ENCODE measurements at places on chromosomes 6 and 20.
A peak's percentile ranks its signal among the peaks of the same experiment; 100 is the strongest.

DNA sequence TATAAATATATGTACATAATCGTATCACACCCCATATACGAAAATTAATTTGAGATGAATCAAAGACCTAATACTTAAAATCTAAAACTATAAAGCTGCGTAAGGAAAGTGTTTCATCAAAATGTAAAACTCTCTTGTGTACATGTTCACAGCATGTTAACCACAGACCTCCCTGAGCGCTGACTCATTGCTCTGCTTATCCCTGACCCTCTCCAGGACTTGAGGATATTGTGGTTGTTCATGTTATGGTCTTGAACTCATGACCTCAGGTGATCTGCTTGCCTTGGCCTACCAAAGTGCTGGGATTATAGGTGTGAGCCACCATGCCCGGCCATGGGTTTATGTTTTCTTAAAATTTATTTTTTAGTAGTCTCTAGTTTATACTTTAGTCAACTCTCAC, 14.2 kb downstream of the FAM83B start:
- DNase-seq: peak; percentile 53

- no peak for DNase-seq
Observed at GRCh38 chr6:150537491-150537890, 62.2 kb upstream of the PLEKHG1 start.

GRCh38 chr6:21556968-21557721, 36.4 kb upstream of the SOX4 start:
- no peak for DNase-seq

GRCh38 chr20:46293084-46293483, 15.2 kb downstream of the CDH22 start:
- no peak for DNase-seq

GRCh38 chr6:6998194-6998569, 109.6 kb upstream of the RREB1 start:
- no peak for DNase-seq

- no peak for DNase-seq
Observed at GRCh38 chr20:59647271-59647670, 42.9 kb downstream of the PHACTR3 start.

GRCh38 chr6:144690133-144690532, 405.0 kb downstream of the UTRN start:
- DNase-seq: no peak

DNA sequence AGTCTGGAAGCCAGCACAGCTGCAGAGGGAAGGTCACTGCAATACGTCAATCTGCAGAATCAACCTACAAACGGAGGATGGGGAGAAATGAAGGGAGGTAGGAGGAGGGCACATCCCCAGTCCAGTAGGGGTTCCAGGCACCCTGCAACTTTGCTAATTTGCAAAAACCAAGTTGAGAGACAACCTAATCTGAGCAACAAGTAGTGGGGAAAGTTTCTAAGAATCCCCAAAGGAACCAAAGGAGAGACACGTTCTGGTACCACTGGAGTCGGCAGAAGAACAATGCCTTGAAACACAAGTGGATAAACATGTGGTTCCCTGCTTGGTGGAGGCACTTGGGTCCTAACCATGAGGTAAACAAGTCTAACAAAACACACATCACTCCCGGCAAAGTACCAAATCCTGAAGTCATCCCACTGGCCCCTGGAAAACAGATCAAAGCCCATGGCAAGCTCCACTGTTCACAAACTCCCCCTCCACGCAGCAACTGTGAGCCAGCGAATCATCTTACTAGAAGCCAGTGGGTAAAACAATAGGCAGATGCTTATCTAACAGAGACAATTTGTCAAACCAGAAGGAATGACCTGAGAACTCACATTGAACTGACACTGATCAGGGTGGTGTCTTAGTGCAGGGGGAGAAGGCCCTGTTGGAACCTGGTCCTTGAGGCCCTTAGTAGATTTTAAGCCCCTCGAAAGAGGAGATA, 4.7 kb downstream of the MRPS18A start:
- no peak for DNase-seq

DNA sequence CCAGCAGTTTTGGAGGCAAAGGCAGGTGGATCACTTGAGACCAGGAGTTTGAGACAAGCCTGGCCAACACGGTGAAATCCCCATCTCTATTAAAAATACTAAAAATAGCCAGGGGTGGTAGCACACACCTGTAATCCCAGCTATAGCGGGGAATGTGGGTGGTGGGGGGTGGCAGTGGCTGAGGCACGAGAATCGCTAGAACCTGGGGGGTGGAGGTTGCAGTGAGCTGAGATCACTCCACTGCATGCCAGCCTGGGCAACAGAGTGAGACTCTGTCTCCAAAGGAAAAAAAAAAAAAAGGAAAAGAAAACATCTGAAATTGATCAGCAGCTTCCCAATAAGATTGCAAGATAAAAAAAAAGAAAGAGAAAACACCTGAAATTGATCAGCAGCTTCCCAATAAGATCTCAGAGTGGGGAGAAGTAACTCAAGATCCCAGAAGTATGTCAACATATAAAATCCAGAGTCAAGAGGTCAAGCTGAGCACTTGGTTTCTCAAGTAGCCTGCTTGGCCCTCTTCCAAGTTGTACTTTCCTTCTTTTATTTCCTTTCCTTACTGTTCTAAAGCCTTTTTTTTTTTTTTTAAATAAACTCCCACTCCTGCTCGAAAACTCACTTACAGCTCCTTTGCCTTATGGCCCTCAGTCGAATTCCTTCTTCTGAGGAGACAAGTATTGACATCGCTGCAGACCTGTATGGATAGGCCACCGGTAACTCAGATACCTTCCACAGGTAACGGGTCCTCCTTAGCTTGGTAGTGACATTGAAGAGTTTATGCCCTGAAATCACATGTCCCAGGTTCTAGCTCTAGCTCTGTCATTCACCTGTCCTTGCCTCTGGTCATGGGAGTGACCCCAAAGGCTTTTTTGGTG, 368.5 kb upstream of the SYNCRIP start:
- no peak for DNase-seq

GRCh38 chr6:151869787-151870186, 62.3 kb downstream of the ESR1 start:
- no peak for DNase-seq

DNA sequence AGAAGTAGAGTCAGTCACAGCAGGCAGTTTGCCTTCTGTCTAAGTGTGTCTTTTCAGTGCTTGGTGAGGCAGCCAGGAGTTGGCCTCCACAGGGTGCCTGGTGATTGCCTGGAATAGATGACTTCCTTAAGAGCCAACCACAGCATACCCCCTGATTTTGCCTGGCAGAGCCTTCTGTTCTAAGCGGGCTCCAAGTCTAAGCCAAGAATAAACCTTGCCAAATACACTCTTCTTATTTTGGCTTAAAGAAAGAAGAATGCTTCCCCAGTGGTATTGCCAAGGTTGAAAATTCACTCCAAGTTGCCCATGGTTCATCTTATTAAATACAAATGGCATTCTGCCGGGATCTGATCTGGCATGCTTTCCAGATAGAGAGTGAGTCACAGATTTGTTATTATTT, 1424.8 kb upstream of the EYS start:
- no peak for DNase-seq

DNA sequence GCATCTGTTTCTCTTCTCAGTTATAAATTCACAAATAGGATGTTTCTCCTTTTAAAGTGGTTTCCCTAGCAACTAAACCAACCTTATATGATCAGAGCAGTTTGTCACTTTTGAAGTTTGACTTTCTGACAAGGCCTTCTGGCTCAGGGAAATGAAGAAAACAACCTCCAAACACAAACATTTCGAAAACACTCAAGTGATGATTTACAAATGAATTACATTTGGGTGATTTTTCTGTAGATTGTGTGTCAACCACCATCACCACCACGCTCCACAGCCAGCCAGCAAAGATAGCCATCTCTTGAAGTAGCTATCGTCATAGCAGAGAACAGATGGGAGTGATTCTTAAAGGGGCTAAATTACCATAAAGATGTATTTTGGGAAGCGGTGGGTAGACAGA, 16.5 kb upstream of the MLIP start:
- DNase-seq: no peak

GRCh38 chr6:167965592-167966539, 31.6 kb upstream of the KIF25 start:
- DNase-seq: no peak

GRCh38 chr6:16947375-16948015, 154.4 kb upstream of the STMND1 start:
- peak; percentile 77 for DNase-seq

- DNase-seq: no peak
Observed at GRCh38 chr6:133540361-133540760, 299.2 kb downstream of the EYA4 start.

- no peak for DNase-seq
Observed at GRCh38 chr6:29945281-29945820, 3.0 kb downstream of the HLA-A start.

DNA sequence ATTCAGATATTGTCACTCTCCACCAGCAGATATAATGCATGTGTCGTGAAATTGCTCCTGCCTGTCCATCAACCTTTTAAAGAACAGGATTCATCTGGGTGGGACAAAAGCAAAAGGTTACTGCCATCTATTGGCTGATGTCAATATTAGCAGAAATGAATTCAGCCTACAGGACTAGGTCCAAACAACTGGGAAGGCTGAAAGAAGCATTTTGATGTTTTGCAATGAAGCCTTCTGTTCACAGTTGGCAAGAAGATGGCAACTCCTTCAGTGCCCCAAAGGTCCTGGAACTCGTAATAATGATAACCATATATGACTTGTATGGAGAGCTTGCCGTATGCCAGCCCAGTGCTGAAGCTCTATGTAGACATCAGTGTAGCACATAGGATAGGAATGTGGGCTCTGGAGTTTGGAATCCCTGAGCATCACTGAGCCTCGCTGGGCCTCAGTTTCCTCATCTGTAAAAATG, 7.5 kb downstream of the BCAS1 start:
- no peak for DNase-seq

GRCh38 chr20:41618807-41619311, 682 bp upstream of the CHD6 start:
- no peak for DNase-seq

- DNase-seq: no peak
Observed at GRCh38 chr20:59577037-59577808, 27.1 kb upstream of the PHACTR3 start.

DNA sequence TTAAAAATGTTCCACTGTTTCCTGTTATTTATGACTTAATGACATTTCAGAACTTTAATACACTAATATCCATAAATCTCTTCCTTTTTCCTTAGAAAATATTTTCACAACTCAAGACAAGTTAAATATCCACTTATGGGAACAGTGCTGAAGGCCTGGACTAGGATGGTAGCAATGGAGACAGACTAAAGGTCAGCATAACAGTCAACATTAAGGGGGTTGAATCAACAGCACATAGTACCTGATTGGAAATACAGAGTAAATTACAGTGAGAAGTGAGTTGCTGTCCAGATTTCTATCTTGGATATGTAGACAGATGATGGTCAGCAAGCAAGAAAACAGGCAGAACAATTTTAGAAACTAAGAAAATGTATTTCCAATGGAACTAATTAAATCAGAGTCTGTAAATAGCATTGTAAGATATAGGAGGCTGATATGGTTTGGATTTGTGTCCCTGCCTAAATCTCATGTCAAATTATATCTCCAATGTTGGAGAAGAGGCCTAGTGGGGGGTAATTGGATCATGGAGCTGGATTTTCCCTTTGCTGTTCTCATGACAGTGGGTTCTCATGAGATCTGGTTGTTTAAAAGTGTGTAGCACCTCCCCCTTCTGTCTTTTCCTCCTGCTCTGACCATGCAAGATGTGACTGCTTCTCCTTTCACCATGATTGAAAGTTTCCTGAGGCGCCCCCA, 682.7 kb downstream of the MAFB start:
- DNase-seq: no peak

GRCh38 chr6:127221201-127221600, 45.5 kb upstream of the RNF146 start:
- DNase-seq: no peak

DNA sequence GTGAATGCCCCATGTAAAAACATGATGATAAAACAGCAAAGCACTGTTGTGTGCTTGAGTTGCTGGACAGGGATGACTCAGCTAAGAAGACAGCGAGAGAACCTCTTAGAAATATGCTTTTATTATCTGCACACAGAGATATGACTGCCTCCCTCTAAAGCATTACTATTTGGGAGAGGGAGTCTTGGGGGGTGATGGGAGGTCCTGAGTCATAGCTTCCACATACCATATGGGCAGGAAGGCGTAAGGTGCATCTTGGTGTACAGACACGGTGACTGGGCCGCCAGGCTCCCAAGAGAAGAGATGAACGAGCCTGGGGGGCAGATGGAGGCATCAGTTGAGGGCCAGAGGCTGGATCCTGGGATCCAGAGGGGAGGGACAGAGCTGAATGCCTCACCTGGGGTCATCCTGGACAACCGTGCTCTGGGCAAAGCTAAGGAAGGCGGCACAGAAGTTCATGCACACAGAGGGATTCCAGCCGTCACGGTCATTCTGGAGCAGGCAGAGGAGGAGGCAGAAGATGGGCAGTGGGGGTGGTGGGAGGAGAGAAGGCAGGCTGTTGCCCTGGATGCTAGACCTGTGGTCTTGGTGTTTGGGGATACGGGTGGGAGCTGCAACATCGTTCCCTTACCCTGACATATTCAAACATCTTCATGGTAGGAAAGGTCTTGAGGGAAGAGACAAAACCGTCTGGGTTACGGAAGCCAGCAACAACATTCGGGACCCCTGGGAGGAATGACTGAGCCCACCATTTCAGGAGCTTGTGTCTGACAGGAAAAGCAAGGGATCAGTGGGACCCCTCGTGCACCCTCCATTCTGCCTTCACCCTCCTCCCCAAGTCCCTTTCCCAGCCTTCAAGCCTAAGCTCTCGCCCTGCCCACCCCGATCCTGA, 2.0 kb downstream of the DXO start:
- peak; percentile 63 for DNase-seq

DNA sequence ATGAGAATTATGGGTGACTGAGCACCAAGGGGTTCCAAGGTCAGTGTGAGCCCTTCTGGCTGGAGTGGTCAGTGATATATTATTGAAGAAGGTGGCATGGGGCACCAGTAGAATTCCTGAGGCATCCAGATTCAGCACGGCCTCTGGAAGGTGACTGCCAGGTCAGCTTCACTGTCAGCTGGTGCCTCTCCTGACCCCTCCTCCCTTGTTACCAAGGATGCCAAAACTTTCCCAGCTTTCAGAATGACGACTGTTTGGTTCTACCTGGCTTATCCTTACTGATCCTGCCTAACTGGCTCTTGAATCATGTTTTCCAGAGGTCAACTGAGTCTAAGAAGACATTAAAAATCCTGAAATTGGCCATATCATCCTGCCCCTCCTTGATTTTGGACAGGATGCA, 189.2 kb upstream of the AGPAT4 start:
- no peak for DNase-seq
